ENCODE measurements at places on chromosomes 16 and 17.

DNA sequence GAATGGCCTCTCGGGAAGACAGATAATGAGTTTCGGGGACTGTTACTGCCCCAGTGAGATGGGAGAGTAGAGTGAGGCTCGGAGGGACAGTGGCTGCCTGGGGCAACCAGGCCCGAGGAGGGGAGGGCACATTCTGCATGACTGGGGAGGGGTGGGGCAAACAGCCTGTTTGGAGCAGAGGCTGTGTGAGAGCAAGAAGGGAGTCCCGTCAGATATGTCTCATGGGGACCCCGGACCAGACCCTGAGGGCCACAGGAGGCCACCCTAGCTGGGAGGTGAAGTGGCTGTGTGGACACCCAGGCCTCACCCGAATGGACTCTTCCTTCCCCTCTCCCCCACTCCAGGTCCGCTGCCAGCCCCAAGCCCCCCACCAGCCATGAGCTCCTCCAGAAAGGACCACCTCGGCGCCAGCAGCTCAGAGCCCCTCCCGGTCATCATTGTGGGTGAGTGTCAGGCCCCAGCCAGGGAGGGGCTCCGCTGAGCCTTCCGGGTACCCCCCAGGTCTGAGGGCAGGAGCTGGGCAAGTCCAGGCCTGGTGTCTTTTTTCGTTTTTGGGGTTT is 4.3 kb downstream of the OSGIN1 start:
- DNase-seq: no peak

DNA sequence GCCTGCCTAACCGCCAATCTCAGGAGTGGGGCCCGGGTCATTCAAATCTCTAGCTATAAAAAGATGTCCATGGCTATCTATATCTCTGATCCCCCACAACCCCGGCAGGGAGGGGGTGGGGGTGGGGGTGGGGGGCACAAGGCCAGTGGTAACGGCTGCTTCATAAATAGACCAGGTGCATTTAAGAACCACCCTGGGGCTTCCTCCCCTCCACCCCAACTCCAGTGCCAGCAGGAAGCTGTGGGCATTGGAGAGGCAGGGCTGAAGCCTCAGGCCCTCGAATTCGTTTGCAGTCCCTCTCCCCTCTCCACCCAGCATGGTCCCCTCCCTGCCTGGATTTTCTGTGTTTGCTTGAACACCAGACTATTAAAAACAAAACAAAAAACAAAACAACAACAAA is 56.0 kb downstream of the RAP1GAP2 start:
- DNase-seq: no peak

DNA sequence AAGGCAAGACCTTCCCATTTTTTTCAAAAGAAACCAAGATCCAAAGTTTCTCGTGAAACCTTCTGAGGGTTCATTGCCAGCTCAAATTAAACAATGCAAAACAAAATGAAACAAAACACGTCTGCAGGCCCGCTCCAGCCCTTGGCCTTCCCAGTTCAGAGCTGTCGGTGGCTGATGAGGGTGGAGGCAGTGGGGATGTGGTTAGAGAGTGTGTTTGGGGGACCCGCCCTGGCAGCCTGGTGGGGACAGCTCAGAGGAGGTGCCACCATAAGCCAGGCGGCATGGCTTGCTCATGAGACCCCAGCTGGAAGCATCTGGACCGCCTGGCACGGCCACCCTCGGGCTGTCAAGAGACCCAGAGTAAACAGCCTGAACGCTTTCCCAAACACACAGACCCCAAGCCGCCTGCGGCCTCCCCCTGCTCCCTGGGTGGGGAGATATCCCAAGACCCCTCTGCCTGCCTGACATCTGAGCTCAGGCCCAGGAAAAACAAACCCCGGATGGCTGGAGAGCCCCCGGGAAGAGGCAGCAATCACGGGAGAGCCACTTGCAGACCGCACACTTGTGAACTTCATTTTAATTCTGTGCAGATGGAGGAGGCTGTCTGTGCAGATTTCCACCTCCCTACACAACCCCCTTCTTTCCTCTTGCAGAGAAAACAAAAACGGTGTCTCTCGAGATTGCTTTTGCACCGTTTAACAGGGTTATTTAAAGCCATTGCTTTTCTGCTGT is 35.4 kb upstream of the LITAF start:
- no peak for DNase-seq

DNA sequence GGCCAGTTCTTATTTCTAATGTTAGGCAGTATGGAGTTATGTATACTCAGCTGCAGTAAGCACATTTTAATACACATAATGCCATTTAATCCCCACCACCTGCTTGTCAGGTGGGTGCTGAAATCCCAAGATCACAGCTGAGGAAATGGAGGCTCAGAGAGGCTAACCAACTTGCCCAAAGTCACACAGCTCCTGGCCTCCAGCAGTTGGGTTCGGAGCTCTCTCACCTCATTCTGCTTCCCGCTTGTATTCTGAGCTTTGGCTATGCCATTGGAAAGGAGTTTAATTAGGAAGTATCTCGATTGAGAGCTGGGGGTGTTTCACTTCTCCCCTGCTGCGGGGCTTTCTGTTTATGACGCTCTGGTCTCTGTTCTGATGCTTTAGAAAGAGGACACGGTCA is 72.6 kb upstream of the CACNG5 start:
- DNase-seq: no peak

DNA sequence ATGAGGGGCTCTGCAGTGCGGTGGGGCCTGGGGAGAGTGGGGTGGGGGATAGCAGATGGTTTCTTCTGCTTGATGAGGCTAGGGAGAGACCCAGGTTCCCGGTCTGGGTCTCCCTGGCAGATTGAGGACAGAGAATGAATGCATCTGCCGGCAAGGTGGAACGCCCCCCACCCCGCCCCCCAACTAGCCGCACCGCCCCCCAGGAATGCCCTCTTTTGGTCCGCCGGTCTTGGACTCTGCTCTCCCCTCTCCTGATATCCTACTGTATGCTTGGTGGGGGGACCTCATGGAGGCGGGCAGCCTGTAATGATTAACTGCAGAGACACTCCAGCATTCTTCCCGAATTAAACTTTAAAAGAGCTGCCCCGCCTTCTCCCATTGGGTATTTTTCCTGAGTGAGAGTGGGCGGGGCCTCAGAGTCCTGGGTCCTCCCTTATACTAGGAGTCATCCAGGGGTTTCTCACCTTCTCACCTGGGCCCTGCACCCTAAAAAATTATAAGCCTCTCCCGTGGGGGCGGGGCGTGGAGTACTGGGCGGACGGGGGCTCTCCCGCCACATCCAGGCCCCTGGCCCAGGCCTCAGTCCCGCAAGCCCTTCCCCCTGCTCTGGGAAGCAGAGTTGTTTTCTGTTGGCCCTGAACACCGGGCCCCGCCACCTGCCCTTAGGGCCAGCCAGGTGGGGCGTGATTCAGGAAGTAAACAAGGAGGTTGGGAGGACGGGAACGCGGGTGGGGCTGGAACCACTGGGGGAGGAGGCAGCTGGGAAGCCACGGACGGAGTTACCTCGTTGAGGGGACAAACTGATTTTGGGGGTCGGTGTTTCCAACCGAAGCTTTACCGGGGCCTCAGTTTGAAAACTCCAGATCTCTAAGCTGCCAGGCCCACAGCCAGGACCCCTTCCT is 1.5 kb downstream of the GRB7 start:
- no peak for DNase-seq

- DNase-seq: no peak
Observed at GRCh38 chr17:60699090-60699489, 21.4 kb downstream of the BCAS3 start.

DNA sequence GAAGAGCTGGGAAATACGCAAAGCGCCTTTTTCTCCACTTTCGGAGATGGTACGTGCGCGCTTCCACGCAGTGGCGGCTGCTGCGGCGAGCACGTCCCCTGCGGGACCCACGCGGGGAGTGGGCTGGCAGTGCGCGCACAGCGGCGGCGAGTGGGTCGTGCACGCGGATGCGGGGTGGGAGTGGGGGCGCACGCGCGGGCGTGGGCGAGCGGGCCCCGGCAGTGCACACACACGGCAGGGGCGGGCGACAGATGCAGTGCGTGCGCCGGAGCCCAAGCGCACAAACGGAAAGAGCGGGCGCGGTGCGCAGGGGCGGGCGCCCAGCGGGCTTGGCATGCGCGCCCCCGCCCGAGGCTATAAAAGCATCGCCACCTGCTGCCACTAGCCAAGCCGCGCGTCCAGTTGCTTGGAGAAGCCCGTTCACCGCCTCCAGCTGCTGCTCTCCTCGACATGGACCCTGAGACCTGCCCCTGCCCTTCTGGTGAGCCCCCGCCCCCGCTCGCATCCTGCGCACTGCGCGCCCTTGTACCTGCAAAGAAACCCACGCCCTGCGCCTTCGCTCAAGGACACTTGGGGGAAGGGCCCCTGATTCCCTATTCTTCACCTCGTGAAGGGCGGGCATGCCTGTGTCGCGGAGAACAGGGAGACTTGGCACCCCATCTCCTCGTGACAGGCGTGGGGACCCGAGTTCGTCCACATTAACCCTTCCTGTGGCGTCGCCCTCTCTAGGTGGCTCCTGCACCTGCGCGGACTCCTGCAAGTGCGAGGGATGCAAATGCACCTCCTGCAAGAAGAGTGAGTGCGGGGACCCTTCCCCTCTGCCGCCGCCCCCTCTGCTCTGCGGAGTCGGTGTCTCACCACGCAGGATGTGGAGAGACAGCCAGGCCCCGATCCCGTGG is at the start of gene MT3:
MT3 (plus strand) TSS at position 388 of the 899 bp plus-strand sequence; CDS start at position 451, 63 bp downstream.
- DNase-seq: no peak

GRCh38 chr17:49442041-49442440 is 27.4 kb upstream of the PHB1 start:
- no peak for DNase-seq

GRCh38 chr16:53061701-53062159 is 6.9 kb downstream of the CHD9 start:
- DNase-seq: no peak

DNA sequence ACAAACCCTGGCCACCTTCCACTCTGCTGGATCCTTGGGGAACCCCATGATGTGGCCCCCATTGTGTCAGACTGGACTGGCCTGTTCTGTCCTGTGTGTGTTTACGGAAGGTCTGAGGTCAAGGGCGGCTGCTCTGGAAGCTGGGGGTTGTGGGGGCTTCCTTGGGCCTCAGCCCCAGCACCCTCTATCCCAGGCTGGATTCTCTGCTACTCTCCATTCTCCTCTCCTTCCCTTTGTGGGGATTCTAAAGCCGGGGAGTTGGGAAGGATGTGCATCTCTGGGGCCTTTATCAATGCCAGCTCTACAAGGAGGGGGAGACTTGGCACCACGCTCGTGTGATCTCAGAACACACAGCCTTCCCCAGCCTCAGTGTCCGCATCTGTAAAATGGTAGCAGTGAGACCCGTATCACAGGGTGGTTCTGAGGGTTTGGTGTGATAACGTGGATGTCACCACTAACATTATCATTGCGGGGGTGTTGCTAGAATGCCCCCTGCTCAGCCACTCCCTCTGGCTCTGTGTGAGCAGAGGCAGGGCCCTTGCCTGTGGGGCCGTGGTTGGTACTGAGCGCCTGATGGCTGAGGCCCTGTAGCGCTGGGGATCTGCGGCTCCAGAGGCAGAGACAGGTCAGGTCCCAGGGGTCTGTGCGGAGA is 18.1 kb downstream of the ADGRG1 start:
- no peak for DNase-seq

- DNase-seq: no peak
Observed at GRCh38 chr16:5027575-5028235, 6.0 kb downstream of the NAGPA start.

GRCh38 chr17:8287651-8288335 is 677 bp upstream of the RANGRF start:
- no peak for DNase-seq

DNA sequence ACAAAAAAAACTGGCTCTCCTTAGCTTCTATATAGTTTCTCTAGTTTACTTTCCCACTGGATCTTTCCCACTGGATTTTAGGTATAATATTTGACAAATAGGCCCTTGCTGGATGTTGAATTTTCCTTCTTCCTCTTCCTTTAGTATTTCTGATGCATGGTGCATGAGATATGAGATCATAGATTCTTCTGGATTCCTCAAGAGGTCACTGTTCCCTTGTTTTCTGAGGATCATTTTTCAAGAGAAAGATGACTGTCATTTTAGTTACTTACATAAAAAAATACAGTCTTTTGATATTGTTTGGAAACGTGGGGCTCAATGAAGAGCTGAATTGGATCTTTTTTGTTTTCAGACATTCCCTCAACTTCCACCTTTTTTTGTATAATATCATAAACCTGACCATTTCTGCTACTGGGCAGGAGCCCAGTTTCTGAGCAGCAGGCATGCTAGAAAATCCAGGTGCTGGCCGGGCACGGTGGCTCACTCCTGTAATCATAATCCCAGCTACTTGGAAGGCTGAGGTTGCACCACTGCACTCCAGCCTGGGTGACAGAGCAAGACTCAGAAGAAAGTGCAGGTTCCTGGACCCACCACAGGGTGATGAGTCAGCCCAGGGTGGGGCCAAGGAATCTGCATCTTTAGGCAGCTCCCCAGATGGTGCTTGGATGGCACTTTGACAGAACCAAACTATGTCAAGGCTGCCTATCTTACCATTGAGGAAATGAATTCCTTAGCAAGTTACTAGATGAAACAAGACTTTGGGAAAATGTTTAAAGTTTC is 70.3 kb downstream of the SDR42E1 start:
- peak; percentile 41 for DNase-seq

- DNase-seq: peak; percentile 74
Observed at GRCh38 chr17:38442548-38442947, 14.3 kb downstream of the ARHGAP23 start.

DNA sequence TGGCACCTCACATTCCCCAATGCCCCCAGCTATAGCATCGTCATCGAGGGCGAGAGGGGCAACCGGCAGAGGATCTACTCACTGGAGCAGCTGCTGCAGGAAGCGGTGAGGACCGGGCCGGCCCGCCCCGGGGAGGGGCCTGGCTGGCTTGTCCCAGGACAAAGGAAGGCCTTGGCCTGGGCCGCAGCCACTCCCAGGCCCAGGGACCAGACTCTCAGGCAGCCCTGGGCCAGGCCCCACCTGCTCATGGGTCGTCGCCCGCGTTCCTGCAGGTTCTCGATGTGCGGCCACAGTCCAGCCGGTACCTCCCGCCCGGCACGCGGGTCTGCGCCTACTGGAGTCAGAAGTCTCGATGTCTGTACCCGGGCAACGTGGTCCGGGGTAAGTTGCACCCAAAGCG is 53.4 kb downstream of the ACTG1 start:
- DNase-seq: no peak

DNA sequence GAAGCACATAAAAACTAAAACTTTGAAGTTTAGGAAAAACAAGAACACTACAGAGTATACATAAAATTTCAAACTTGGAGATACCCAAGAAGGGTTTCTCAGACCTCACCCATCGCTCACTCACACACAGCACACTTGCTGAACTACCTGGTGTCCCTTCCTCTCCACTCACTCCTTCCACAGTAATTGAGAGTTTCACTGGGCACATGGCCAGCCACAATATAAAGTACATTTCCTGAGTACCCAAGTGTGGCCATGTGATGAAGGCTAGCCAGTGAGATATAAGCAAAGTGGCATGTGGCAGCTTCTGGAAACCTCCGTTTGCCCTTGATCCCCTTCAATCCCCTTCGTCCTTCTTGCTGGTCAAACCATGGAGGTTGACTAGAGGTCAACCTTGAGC is 11.9 kb downstream of the TOX3 start:
- DNase-seq: no peak

- peak; percentile 52 for DNase-seq
Observed at GRCh38 chr16:27431773-27432532, 30.0 kb downstream of the IL21R start.
